ENCODE measurements at places on chromosomes 13 and 19.

DNA sequence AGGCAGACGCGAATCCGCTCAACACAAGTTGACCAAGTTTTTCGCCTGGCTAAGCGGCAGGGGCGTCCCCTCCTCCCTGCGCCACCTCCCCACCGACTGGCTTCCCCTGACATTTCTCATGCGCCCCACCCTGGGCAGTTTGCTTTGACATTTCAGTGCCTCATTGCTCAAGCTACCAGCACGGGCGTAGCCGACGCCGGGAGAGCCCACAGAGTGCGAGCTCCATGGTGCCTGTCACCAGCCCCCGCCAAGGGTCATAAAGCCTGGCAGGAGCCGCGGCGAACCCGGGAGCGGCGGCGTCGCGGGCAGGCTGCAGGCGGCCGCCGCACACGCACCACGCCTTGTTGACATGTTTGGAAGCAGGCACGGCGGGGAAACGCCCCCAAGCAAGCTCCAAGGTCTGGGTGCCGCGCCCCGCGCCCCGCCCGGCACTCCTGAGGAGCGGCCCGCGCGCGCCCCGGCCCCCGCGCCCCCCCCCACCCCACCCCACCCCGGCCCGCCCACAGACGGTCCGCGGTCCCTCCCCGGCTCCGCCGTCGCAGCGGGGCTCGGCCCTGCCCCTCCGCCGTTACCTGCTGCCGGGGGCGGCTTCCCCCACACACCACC, 601 bp downstream of the FBXL3 start:
- DNase-seq: peak; percentile 64

- no peak for DNase-seq
Observed at GRCh38 chr19:4647676-4648644, 8.6 kb downstream of the TNFAIP8L1 start.

DNA sequence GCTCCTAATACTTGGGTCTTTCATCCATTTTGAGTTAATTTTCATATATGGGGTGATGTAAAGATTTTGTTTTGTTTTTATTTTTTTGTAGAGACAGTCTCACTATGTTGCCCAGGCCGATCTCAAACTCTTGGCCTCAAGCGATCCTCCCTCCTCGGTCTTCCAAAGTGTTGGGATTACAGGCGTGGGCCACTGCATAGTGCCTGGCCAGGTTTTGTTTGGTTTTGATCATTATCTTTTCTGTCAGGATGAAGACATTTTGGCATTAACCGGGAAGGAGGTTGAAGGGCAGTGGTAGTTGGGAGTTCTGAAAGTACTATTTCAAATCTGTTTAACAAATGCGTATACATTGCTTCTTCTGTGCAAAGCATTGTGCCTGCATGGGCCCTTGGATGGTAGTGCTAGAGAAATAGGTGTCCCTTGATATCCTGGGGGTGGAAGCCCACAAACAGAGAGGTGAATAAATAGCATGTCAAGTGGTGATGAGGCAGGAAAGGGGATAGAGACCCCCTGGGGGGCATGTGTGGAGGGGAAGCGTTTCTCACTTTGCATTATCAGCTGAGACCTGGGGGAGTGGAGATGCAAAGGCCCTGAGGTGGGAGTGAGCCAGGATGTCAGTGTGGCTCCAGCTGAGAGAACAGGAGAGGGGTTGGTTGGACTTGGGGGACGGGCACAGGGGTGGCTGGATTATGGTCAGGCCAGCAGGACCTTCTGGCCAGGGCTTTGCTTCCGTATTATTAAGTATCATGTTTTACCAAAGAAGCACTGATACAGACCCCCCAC, 41.4 kb downstream of the GATAD2A start:
- DNase-seq: no peak

DNA sequence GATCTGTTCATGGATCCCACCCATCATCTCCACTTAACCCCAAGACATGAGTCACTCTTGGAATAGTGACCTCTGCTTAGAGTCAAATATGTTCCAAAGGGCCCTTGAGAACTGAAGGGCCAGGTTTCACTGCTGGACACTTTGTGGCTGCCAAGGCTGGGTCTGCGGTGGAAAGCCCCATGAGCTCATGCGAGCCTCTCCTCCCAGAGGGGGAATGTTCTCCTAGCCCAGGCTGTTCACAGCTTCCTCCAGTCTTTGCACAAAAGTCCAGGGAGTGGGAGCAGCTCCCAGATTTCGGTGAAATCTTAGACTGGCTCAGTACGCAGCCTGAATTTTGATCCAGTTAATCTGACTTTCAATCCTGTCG, 732 bp upstream of the DCLK1 start:
- no peak for DNase-seq

GRCh38 chr13:99686157-99686572, 184.9 kb downstream of the TM9SF2 start:
- no peak for DNase-seq

DNA sequence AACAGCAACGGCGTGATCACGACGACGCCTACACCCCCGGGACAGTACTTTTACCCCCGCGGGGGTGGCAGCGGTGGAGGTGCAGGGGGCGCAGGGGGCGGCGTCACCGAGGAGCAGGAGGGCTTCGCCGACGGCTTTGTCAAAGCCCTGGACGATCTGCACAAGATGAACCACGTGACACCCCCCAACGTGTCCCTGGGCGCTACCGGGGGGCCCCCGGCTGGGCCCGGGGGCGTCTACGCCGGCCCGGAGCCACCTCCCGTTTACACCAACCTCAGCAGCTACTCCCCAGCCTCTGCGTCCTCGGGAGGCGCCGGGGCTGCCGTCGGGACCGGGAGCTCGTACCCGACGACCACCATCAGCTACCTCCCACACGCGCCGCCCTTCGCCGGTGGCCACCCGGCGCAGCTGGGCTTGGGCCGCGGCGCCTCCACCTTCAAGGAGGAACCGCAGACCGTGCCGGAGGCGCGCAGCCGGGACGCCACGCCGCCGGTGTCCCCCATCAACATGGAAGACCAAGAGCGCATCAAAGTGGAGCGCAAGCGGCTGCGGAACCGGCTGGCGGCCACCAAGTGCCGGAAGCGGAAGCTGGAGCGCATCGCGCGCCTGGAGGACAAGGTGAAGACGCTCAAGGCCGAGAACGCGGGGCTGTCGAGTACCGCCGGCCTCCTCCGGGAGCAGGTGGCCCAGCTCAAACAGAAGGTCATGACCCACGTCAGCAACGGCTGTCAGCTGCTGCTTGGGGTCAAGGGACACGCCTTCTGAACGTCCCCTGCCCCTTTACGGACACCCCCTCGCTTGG, 966 bp downstream of the JUNB start:
- DNase-seq: peak; percentile 71

DNA sequence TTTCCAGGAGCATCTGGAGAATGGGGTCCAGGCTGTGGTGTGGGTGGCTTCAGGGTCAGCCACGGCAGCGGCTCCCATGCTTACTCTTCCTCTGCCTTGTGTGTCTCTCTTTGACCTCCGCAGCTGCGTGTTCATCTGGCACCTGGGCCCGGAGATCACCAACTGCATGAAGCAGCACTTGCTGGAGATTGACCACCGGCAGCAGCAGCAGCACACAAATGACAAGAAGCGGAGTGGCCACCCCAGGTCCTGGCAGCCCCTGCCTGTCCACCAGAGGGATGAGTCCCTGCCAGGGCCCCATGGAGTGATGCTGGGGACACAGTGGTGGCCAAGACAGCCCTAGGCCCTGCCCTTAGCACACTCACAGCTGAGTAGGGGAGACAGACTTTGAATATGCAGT, 18.4 kb upstream of the OVOL3 start:
- DNase-seq: no peak

DNA sequence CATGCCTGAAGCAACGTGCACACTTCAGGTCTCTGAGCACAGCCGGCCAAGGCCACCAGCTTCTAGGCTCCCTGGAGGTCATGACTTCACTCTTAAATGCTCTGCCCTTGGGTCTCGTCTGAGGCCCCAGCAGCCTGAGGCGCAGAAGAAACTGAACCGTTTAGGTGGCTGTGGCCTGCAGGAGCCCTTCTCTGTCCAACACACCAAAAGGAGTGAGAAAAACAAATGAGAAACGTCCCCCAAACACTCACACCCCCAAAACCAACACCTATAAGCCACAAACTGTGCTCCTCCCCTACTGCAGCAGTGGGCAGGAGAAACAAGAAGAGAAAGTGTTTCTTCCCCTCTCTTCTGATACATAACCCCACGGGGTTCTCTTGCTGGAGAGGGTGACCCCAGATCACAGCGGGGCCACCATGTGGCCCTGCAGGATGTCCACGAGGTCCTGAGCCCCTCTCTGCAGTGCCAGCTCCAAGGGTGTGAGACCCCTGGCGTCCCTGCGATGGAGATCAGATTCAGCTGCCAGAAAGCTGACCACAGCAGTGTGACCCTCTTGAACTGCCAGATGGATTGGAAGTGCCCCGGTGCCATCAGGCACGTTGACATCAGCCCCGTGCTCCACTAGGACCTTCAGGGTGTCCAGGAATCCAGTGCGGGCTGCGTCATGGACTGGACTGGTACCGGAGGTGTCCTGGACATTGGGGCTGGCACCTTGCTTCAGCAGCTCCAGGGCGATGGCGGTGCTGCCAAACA, 1.0 kb upstream of the KRI1 start:
- DNase-seq: no peak

GRCh38 chr13:35925669-35926068, 205.5 kb downstream of the DCLK1 start:
- no peak for DNase-seq

- peak; percentile 14 for DNase-seq
Observed at GRCh38 chr19:40466985-40467734, at the start of gene SPTBN4. TSS of gene SPTBN4 (plus strand) at chr19:40467001. CDS start at chr19:40472622, 5,621 bp downstream.

DNA sequence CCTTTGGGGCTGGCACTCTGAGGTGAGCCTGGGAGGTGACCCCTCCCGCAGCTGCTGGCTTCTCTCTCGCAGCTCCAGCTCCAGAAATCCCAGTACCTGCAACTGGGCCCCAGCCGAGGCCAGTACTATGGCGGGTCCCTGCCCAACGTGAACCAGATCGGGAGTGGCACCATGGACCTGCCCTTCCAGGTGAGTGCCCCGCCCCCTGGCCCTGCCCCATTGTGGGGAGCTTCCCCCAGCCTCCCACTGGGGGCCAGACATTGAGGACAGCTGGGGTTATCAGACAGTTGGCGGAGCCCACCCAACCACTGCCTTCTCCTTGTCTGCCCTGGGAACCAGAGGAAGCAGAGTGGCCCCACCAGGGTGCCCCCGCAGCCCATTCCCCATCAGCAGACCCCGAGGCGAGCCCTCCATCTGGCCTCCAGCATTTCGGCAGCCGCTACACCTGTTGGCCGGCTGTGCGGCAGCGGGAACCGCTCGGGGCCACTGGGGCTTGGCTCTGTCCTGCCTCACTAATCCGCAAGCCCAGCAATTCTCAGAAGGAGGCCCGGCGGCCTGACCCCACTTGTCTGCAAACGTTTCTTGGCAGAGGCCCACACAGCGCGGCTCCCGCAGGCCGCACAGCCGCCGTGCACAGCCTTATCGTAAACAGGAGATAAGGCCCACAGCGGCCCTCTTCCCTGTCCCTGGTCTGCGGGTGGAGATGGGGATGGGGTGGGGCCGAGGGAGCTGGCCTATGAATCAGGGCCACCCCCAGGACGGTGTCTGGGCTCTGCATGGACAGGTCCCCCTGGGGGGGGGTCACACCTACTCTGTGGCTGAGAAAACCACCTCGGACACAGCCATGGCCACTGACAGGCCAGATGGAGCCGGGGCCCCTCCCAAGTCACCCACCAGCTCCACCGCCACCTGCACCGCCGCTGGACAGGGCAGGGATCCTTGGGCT, 48.0 kb downstream of the COMP start:
- DNase-seq: no peak

DNA sequence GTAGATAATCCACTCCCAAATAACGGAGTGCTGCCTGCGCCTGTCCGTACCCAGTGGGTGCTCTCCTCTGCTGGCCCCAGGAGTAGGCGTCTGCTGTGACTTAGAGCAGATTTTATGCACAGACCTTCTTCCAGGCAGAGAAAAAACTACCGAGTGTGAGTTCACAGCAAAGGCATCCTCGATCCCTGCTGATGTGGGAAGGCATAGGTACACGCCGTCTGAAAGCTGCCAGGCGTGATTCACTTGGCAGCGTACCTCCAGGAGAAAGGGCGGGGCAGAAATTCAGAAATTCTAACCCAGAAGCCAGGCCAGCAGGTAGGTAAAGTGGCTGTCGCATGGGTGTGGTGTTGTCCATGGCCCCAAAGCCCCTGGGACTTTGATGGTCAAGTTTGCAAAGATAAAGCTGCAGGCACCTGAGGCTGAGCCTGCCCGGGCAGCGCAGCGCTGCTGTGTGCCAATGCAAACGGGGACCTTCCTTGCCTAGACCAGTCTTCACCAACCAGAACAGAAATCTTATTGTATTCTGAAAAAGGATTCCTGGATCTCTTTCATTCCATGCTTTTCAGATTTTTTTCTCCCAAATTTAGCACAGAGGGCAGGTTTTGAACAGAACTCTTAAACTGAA, 36.3 kb downstream of the COL4A2 start:
- DNase-seq: no peak

DNA sequence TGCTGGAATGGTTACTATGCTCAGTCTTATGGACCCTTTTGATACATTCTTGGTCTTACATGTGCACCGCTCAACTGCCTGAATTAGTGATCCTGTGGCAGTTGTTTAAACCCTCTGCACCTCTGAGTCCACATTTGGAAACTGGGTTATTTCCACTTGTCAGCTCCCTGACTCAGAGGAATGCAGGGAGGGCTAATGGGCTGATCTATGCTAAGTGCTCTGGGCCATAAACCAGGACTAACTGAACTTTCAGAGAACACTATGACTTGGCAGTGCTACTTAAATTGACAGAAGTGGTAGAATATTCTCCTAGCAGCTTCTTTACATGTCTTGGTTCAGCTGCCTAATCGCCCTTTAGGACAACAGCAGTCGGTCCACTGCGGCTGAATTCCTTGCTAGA, 26.8 kb upstream of the MED4 start:
- DNase-seq: no peak

All from stimulated activated CD4-positive, alpha-beta T cell treated with anti-CD3 and anti-CD28 coated beads, Interleukin-12 subunit alpha, Interleukin-12 subunit beta, amount 100 ng/mL, for 4 hours (primary cell).